ENCODE measurements at places on chromosomes 13 and 19.

DNA sequence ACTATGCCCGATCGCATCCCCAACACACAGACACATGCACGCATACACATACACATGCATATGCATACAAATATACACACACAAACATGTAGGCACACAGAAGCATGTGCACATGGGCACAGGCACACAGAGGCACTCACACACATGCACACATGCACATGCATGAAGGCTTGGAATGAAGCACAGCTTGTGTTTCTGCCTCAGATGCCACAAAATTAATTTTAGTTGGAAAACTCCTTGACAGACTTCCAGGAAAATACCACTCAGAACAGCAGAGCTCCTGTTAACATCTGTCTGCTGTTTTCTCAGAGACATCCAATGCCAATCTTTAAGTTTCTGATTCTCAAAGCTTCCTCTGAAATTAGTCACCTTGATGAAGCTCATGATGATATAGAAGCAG, 532.7 kb downstream of the RFC3 start:
- no peak for DNase-seq

DNA sequence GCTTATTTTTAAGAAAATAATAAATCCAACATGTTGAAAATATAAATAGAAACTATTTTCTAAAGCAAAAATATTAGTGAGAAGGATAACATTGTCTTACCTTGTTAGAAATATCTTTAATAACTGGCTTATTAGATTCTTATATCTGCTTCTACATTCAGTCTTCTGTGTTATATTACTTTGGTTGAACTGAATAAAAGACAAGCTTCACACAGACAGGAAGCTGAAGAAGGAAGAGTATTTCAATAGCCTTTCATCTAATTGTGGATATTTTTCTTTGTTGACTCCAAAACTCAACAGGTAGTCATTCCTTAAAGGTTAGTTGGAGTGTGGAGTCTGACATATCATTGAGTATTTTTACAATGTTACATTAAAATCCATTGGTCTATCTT, 10.9 kb downstream of the SETDB2 start:
- DNase-seq = no peak

DNA sequence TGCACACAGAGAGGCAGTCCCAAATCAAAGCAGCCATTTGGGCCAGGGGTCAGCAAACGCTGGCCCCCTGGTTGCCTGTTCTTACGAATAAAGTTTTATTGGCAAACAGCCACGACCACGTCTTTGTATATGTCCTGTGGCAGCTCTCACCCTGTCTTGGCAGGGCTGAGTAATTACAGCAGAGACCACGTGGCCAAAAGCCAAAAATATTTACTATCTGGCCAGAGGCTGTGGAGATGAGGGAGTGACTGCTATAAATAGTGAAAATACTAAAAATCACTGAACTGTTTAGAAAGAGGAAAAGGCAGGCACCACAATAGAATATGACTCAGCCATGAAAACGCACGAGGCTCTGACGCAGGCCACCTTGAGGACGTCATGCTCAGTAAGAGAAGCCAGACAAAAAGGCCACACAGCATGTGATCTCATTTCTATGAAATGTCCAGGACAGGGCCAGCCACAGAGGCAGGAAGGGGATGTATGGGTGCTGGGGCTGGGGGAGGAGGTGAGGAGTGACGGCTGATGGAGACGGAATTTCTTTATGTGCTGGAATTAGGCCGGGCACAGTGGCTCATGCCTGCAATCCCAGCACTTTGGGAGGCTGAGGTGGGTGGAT, 29.4 kb downstream of the SMIM24 start:
- no peak for DNase-seq

DNA sequence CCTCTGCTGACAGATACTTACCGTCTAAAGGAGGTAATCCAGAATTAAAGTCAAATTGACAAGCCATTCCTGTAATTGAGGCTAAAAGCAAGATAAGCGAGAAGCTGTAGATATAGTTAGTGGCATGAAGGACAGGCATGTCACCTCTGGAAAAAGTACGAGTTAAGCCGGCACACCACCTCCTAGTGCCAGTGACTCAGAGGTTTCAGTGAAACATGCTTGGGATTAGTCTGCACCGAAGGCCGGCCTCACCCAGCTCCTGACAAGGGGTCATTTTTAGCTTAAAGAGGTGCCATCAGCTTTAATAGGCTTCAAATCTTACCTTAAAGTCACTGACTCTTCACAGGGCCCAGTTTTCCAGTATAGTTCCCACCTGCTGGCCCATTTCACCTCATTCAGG, 838.0 kb downstream of the UQCRFS1 start:
- no peak for DNase-seq

DNA sequence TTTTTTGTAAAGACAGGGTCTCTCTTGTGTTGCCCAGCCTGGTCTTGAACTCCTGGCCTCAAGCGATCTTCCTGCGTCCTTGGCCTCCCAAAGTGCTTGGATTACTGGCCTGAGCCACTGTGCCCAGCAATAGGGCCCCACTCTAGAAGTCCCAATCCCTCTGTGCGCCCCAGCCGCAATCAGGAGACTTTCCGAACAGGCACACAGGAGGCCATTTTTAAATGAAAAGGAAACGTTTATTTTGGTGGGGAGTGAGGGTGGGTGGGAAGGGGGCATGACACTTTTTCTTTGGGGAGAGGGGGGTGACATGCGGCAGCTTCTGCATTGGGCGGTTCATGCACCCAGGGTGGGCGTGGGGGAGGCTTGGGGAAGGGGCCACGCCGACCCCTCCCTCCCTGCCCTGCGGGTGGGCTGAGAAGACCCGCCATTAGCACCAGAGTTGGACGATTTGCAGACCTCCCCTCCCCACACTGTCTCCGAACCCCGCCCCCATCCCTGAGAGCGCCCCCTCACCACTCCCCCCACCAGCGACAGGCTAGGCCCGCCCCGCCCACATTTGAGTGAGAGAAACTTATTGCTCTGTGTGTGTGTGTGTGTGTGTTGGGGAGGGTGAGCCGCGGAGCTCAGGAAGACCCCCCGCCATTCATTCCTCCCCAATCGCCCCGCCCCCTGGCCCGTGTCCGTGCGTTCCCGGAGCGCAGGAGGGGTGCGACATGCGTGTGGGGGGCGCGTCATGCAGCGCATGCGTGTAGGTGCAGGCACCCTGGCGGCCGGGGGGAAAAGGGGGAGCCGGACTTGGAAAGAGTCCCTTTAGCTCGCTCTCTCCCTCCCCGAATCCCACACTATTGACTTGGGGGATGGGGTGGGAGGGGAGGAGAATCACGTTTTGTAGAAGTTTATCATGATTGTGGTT, 17.2 kb downstream of the KCNC3 start:
- DNase-seq = no peak

- no peak for DNase-seq
Observed at GRCh38 chr13:75544681-75545330, 4.8 kb upstream of the UCHL3 start.

DNA sequence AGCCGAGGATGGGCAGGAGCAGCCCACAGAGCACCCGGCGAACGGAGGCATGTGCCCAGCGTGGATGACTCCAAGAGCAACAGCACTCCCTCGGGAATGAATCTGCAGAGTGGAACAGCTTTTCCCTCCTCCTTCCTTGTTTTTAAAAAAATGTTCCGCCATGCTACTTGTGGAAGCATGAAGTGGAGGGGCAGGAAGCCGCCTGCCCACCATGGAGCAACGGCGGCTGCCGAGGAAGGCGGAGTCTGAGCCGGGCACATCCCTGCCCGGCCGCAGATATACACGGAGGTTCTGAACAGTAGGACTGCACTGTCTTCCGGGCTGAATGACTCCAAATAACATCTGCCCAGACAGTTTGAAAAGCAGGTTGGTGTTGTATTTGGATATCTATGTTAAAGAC, 65.2 kb downstream of the SOX1 start:
- no peak for DNase-seq

DNA sequence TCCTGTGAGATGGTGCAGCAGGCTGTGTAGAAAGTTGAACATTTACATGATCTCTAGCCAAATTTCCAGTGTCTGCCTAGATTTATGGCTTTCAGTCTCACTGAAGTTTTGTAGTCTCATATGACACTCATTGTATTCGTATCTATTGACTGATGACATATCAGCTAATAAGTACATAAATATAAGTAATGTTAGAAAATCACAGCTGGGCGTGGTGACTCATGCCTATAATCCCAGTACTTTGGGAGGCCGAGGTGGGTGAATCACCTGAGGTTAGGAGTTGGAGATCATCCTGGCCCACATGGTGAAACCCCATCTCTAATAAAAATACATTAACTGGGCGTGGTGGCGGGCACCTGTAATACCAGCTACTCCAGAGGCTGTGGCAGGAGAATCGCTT, 54.7 kb upstream of the HTR2A start:
- no peak for DNase-seq

DNA sequence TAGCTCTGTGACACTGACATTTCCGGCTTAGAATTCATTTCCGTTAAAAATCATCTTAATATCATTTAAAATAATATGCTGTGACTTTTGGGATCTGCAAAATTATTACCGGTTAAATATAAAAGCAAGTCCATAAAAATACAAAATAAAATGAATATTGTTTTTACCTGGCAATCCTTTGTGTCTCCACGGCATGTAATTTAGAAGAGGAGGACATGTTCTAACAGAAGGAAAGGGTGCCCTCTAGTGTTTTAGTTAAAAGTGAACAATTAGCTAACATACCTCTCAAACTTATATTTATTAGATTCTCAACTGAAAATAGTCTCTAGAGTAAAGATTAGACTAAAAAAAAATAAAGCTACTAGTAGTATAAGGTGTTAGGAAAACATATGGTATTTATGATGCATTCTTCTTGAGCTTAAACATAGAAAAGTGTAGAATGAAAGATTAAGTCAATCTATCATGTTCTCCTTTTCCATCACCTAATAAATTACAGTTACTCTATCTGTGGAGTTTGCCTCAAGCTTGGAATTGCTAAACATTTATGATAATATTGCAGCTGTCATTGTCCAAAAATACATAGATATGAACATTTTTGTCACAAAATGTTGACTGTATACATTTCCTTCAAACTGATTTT, 676.7 kb upstream of the SPRY2 start:
- DNase-seq = no peak

DNA sequence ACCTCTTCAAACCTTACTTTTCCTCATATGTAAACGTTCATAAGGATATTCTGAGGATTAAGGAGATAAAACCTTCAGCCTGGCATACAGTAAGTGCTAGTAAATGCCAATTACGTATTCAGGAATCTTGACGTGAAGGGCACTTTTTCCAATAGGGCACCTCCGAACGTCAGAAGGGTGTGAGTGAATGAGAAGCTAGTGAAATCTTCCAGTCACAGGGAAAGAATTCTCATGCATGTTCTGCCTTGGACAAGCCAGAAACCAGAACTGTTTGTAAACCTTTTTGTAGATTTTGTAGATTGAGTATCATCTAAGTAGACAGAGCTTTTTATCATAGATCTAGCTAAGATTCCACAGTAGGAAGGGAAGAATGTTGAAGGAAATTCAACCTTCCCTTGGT, 16.5 kb downstream of the DGKH start:
- DNase-seq = no peak

GRCh38 chr19:58083021-58083420, 15.0 kb downstream of the ZSCAN18 start:
- no peak for DNase-seq

DNA sequence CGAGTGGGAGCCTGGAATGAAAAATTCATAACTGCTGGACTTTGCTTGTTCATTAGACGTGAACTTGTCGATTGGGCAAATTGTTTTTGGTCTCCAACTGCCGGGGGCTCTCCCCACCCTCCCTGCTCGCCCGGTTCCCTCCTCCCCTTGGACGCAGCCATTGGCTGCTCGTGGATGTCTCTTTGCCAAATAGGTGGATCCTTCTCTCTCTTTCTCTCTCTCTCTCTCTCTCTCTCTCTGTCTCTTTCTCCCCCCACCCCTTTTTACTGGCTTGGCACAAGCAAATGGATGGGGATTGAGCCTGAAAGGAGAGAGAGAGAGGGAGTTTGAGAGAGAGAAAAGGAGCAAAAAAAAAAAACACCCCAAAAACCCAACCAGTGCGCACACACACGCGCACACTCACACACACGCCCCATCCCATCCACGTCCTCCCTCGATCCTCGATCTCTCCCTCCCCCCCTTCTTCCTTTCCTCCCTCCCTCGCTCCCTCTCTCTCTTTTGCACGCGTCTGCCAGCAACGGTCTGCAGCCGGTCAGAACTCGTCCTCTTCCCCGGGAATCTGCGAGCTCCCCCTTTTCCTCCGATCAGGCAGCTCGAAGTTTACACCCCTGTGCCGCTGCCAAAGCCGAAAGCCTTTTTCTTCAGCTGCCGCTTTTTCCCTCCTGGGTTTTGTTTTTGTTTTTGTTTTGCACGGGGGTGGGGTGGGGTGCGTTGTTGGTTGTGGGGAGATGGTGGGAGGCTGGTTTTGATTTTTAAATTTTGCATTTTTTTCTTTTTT, 27.8 kb downstream of the NFIX start:
- DNase-seq = peak; percentile 79

DNA sequence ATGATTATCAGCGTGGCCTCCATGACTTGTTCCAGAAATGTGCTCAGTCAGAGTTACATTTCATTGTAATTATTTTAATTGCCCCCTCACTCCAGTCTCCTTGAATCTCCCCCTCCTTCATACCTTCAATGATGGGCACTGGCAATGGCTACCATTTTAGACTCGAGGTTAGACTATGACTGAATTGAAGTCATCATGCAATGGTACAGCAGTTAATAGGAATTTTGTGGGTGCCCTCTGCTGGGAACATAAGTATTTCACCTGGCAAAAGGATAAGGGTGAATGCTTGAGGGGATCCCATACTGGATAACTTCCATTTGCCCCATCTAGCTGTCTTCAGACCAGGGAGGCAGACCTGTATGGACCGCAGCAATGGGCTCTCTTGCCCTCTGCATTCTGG, 32.2 kb upstream of the USP12 start:
- DNase-seq = no peak

- DNase-seq = no peak
Observed at GRCh38 chr19:7751157-7751783, 3.9 kb upstream of the CD209 start.

GRCh38 chr13:73464758-73465616, 406.2 kb downstream of the KLF5 start:
- DNase-seq = no peak

DNA sequence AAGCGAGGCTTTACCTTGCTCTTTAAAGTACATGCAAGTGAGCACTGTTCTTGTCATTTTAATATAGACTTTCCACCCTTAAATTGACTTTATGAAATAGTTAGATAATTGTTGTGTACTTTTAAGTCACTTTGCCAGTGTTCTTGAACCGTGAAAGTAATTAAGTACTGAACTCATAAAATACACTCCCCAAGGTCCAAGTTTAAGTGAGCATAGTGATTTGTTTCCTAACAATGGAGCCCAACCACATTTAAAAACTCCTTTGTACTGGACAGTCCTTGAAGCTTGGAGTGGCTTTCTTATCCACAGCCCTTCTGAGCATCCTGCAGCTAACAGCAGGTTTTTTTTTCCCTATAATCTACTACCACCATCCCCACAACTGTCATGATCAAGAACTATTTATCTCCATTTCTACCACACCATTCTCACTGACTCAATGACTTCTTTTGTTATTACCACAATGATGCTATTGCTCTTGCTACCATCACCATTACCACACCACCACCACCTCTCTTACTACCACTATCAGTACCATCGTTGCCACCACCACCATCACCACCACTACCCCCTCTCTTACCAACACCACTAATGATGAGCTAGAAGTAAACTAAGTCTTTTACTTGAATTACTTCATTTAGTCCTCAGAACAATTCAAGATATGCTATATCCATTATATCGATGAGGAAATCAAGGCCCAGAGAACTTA, 452.6 kb downstream of the DIAPH3 start:
- no peak for DNase-seq

Data from head of caudate nucleus (tissue), 42 donors.